Activated CD4-positive, alpha-beta memory T cell treated with anti-CD3 and anti-CD28 coated beads, Interleukin-2, amount 10 ng/mL, durations not matched to agents 7 days and 5 days (primary cell): ENCODE measurements at places on chromosomes 16 and 17. TPM values are rescaled to one million over a fixed set of nuclear protein-coding genes. Genes with fewer than 3 reads are reported as not detected.

DNA sequence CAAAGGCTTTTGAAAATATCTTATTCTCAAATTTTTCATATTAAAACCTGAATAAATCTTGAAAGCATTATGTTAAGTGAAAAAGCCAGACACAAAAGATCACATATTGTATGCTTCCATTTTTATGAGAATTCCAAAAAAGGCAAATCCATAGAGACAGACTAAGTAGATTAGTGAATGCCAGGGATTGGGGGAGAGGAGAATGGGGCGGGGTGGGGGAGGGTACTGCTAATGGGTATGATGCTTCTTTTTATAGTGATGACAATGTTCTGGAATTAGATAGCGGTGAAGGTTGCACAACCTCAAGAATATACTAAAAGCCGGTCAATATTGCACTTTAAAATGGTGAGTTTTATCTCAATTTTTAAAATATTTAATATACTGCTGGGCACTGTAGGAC is 44.0 kb downstream of the XPO6 start:
- no peak for DNase-seq

GRCh38 chr16:54216688-54217087 is 69.9 kb downstream of the IRX3 start:
- DNase-seq: no peak

GRCh38 chr17:82118168-82118814 is 20.3 kb upstream of the FASN start:
- DNase-seq: no peak

- DNase-seq: no peak
Observed at GRCh38 chr17:57876866-57877237, 27.0 kb upstream of the MRPS23 start.

Gene KIFC3
- total RNA-seq: not detected

Gene PMFBP1
- total RNA-seq: 1.5 TPM

Gene KCNJ12
- not detected for total RNA-seq
